SK-MEL-5 (cell line): ENCODE measurements at places on chromosomes 5 and 9. TPM values are rescaled to one million over a fixed set of nuclear protein-coding genes. Genes with fewer than 3 reads are reported as not detected.

GRCh38 chr9:3471883-3472282, 53.9 kb downstream of the RFX3 start:
- peak; percentile 49 for DNase-seq

DNA sequence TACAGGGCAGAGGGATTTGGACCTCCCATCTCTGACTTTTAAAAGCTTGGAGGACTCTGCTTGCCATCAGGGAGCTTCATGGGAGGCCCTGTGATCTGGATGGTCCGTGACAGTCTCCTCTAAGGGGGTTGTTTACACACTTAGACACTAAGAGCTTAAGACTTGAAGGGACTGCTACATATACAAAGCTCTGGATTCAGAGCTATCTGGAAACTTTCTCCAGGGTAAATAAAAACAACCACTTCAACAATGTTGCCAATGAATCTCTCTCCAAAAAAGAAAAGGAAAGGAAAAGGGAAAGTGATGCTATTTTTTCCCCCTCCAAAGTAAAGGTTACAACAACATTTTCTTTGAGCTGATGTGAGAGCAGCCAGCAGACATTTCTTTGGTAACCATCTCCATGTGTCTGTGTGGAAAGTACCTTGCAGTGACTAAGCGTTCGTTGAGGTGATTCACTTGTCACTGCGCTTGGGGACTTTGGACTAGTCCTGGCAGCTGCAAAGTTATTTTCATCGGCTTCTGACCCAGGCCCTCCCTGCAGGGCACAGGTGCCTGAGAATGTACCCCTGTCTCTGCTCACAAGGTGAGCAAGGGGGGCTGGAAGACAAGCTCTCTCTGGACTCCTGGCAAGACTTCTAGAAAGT, 262.1 kb upstream of the KLF4 start:
- no peak for DNase-seq

C1QTNF2 gene
- 0.21 TPM in 1 of 2 replicates, not detected in the other for total RNA-seq

GRCh38 chr9:4070266-4070665, 229.6 kb downstream of the GLIS3 start:
- DNase-seq: no peak

DNA sequence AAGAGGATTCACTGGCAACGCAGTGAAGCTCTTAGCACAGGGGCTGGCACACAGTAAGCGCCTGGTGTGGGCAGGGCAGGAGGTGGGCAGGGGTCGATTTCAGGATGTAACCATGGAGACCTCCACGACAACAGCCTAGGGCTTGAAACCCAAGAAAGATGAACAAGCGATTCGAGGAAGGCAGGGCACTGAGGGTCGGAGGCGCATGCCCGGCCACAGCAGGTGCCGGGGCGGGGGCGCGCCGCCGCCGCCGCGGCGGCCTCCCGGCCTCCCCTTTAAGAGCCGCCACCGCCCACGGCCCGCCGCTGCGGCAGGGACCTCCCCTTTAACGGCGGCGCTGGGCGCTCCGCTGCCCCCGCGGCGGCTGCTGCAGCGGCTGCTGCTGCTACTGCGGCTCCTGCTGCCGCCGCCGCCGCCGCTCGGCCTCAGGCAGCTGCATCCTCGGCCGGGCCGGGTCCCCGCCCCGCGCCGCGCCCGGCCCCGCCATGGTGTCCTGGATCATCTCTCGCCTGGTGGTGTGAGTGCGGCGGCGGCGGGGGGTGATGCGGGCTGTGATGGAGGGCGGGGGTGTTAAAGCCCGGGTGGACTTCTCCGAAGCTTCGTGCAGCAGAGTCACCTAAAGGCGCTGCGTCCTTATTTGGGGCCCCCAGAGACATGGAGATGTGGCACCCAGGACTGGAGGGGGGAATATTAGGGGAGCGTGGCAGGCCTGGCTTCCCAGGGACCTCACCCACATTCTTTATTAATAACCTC, at the start of gene REEP2:
Gene REEP2, plus strand, starts transcription at position 334 of the 753 bp plus-strand sequence. Its CDS starts 152 bp downstream, at position 486.
- peak; percentile 19 for DNase-seq

FBP2 gene
- not detected in 2 replicates for total RNA-seq

DNA sequence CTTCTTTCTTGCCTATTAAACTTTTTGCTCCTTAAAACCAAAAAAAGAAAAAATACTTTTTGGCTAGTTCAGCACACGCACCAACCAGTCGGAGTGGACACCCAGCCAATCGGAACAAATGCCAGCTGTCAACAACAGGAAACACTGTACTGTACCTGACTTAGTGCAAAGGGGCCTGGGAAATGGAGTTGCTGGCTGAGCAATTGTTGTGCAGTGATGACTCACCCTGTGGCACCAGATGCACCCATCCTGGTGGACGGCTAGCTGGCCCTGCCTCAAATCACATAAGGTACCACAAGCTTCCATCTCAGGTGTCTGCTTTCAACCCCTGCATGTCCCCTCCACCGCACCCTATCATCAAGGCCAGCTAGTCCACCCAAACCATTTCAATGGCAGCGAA, 20.9 kb downstream of the FOXE1 start:
- DNase-seq: no peak

GPRIN1 gene
- 4.1 and 5.0 TPM in 2 replicates for total RNA-seq
